T-helper 17 cell (primary cell): ENCODE measurements at places on chromosomes 2 and 18. TPM values are rescaled to one million over a fixed set of nuclear protein-coding genes. Genes with fewer than 3 reads are reported as not detected.
A peak's percentile ranks its signal among the peaks of the same experiment; 100 is the strongest.

GRCh38 chr2:138171244-138171643 is 207.0 kb downstream of the HNMT start:
- DNase-seq, result no peak
- H3K27me3 ChIP-seq, result no peaks in the 10 kb centered on the region
- H3K4me3 ChIP-seq, result no peak overlapping the region
- H3K27ac ChIP-seq, result no peak overlapping the region

DNA sequence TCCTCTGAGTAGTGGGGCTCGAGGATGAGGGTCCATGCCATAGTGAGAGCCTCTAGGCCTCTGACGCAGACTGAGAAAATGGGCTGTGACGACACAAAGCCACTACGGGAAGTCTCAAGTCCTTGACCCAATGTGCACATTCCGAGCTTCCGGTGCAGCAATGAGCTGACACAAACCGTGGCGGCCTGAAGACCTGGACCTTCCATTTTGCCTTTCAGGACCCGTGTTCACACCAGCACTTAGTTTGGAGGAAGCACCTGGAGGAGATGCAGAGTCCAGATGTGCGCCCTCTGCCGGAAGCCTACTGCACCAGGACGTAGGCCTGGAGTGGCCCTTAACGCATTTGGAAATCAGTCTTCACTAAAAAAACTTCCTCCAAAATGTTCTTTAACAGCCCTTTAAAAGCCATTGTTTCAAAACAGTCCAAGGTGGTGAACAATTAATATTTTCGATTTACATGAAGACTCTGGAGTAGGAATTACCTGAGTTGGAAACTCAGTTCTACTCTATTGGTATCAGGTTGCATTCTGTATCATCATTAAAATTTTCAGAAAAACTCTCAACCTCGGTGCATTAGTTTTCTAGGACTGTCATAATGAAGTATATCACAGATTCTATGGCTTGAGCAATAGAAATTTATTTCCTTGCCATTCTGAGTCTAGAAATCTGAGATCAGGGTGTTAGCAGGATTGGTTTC is 33.9 kb downstream of the BMP10 start:
- H3K4me1 ChIP-seq, result peaks cover 14% of the 10 kb centered on the region
- H3K27ac ChIP-seq, result peak overlapping the region; percentile 2
- H3K4me3 ChIP-seq, result no peak overlapping the region
- H3K27me3 ChIP-seq, result no peaks in the 10 kb centered on the region
- DNase-seq, result peak; percentile 49

GRCh38 chr2:177964892-177965291 is 107.7 kb downstream of the PDE11A start:
- DNase-seq, result no peak
- no peak overlapping the region for H3K4me3 ChIP-seq
- no peak overlapping the region for H3K27ac ChIP-seq
- no peaks in the 10 kb centered on the region for H3K4me1 ChIP-seq
- H3K36me3 ChIP-seq, result no peaks in the 10 kb centered on the region
- peaks cover 12% of the 10 kb centered on the region for H3K27me3 ChIP-seq

The DNAH6 gene
- total RNA-seq, result 0.52 TPM

GRCh38 chr2:218438596-218438995 is 19.7 kb downstream of the VIL1 start:
- peaks cover 11% of the 10 kb centered on the region for H3K4me1 ChIP-seq
- peaks cover 2% of the 10 kb centered on the region for H3K36me3 ChIP-seq
- no peak for DNase-seq
- no peak overlapping the region for H3K4me3 ChIP-seq
- no peak overlapping the region for H3K27ac ChIP-seq

The COL3A1 gene
- 0.12 TPM for total RNA-seq

The TDRD15 gene
- 0.13 TPM for total RNA-seq

The BBS5 gene
- 2.0 TPM for total RNA-seq

- no peak for DNase-seq
- H3K27ac ChIP-seq, result no peak overlapping the region
- H3K4me3 ChIP-seq, result no peak overlapping the region
Observed at GRCh38 chr2:70515938-70516337, 37.7 kb downstream of the TGFA start.

The KLHL29 gene
- total RNA-seq, result 1.1 TPM

The PROKR1 gene
- total RNA-seq, result not detected

GRCh38 chr2:238130111-238130695 is 8.3 kb upstream of the KLHL30 start:
- no peak overlapping the region for H3K27ac ChIP-seq
- H3K4me3 ChIP-seq, result no peak overlapping the region
- H3K36me3 ChIP-seq, result no peaks in the 10 kb centered on the region
- H3K27me3 ChIP-seq, result no peaks in the 10 kb centered on the region
- H3K4me1 ChIP-seq, result peaks cover 5% of the 10 kb centered on the region

The RHOB gene
- total RNA-seq, result 59.8 TPM

GRCh38 chr18:55376387-55376786 is 211.6 kb downstream of the TCF4 start:
- H3K36me3 ChIP-seq, result no peaks in the 10 kb centered on the region
- H3K27ac ChIP-seq, result no peak overlapping the region
- H3K4me1 ChIP-seq, result no peaks in the 10 kb centered on the region
- no peaks in the 10 kb centered on the region for H3K27me3 ChIP-seq
- DNase-seq, result no peak

- DNase-seq, result no peak
- no peak overlapping the region for H3K27ac ChIP-seq
- no peak overlapping the region for H3K4me3 ChIP-seq
Observed at GRCh38 chr2:120580709-120581108, 155.0 kb upstream of the GLI2 start.

GRCh38 chr2:11123856-11124759 is 31.2 kb upstream of the SLC66A3 start:
- no peaks in the 10 kb centered on the region for H3K27me3 ChIP-seq
- no peaks in the 10 kb centered on the region for H3K36me3 ChIP-seq
- no peak overlapping the region for H3K4me3 ChIP-seq
- peak; percentile 50 for DNase-seq

The MREG gene
- 6.6 TPM for total RNA-seq

DNA sequence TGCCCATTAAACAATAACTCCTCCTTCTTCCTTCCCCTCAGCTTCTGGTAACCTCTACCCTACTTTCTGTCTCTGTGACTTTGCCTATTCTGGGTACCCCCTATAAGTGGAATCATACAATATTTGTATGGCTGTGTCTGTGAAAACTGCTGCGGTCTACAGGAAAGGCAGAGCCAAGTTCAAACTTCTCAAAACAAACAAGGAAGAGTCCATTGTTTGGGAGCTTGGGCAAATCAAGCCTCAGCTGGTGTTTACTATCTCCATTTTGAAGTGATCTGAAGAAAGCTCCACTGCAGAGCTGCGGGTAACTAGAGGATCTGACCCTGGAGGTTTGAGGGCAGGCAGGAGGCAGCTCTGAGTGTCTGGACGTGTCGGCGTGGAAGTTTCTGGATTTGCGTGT is 48.6 kb upstream of the DAPL1 start:
- no peak overlapping the region for H3K4me3 ChIP-seq
- no peak overlapping the region for H3K27ac ChIP-seq
- no peaks in the 10 kb centered on the region for H3K36me3 ChIP-seq
- peaks cover 74% of the 10 kb centered on the region for H3K27me3 ChIP-seq
- H3K4me1 ChIP-seq, result peaks cover 9% of the 10 kb centered on the region

The ARHGEF33 gene
- total RNA-seq, result not detected

DNA sequence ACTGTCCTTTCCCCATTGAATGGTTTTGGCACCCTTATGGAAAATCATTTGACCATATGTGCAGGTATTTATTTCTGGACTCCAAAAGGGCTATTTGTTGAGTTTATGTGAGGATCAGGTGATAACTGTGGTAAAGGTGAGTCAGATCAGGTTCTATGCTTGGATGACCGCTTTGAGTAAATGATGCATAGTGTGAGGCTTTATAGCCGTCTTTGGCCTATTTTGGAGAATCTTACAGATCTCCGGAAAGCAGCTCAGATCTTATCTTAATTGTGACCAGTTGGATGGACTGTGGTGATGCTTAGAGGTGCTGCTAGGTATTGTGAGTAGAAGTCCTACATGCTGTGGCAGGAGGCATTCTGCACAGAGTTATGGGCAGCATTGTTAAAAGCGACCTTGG is 126.2 kb downstream of the METTL8 start:
- no peaks in the 10 kb centered on the region for H3K4me1 ChIP-seq
- H3K36me3 ChIP-seq, result no peaks in the 10 kb centered on the region
- H3K27ac ChIP-seq, result no peak overlapping the region
- DNase-seq, result no peak
- H3K4me3 ChIP-seq, result no peak overlapping the region

DNA sequence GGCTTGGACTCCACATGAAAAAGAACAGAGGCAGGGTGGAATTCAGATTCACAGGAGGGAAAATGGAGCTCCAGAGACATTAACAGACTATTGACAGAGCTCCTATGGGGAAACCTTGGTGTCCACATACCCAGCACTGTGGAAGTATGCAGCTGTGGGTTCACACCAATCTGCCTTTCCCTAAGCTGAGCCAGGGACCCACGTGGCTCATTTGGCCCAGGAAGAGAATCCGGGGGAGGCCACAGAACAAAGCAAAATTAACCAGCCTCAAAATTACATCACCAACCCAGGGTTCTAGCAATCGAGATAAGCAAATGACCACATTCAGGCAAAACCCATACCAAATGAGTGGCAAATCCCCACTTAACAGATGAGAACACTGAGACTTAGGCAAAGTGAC is 105.8 kb upstream of the TWIST2 start:
- no peak overlapping the region for H3K27ac ChIP-seq
- H3K27me3 ChIP-seq, result peaks cover 67% of the 10 kb centered on the region
- no peak overlapping the region for H3K4me3 ChIP-seq
- peaks cover 2% of the 10 kb centered on the region for H3K36me3 ChIP-seq
- peaks cover 2% of the 10 kb centered on the region for H3K4me1 ChIP-seq
- DNase-seq, result no peak

- H3K4me1 ChIP-seq, result no peaks in the 10 kb centered on the region
- no peaks in the 10 kb centered on the region for H3K36me3 ChIP-seq
- H3K4me3 ChIP-seq, result no peak overlapping the region
- H3K27me3 ChIP-seq, result no peaks in the 10 kb centered on the region
Observed at GRCh38 chr2:75241696-75242095, 42.4 kb upstream of the TACR1 start.

DNA sequence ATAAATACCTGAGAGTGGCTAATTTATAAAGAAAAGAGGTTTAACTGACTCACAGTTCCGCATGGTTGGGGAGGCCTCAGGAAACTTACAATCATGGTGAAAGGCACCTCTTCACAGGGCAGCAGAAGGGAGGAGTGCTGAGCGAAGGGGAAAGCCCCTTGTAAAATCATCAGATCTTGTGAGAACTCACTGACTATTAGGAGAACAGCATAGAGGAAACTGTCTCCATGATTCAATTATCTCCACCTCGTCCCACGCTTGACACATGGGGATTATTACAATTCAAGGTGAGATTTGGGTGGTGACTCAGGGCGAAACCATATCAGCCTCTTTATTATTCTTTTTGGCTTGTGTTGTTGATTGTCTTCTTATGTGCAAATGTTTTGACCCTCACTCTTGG is 76.2 kb downstream of the WDR7 start:
- H3K36me3 ChIP-seq, result peaks cover 19% of the 10 kb centered on the region
- H3K27ac ChIP-seq, result no peak overlapping the region
- H3K4me3 ChIP-seq, result no peak overlapping the region
- no peaks in the 10 kb centered on the region for H3K27me3 ChIP-seq

DNA sequence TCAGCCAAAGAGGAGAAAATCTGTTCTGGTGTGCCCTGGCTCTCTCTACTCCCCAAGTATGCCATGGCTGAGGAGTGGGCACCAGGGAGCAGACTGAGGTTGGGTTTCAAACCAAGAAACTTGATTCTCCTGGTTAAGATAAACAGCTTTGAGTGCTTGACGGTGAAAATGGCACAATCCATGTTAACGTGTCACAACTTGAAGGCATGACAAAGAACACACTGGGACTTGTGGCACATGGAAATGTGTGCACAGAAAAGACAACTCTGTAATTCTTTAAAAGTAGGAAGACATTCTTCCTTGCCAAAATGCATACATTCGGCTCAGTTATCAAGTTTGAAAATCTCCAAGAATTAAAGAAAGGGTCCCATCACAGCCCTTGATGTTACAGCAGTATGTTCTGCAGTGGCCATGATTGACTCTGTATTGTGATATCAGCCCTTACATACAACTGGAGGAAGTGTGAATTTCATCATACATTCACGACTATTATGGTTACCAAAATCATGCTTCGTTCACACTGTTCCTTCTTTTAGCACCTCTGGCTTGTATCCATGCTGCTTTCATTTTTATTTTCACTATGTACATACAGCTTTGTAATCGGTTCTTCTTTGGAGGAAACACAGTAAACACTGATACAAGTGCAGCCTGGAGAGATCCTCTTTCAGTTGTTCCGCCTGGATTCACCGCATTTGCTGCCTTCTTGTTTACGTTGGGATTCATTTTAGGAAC is 15.6 kb upstream of the ACTG2 start:
- H3K4me1 ChIP-seq, result no peaks in the 10 kb centered on the region
- H3K27me3 ChIP-seq, result no peaks in the 10 kb centered on the region
- no peak overlapping the region for H3K27ac ChIP-seq

DNA sequence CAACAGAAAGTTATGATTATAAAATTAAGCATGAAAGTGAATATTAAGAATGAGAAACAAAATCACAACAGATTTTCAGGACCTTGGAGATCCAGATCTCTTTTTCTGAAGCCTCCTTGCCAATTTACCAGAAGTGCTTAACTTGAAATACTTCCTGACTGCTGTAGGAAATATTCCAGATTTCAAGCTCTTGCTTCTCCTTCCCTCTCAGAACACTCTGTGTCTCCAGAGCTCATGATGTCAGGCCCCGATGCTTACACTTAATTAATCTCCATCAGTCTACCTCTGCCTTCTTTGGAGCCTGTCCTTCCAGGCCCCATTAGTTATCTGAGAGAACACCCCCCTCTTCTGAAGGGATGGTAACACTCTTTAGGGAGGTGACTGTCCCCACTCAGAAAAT is 20.7 kb upstream of the NT5C1B start:
- H3K4me1 ChIP-seq, result peaks cover 5% of the 10 kb centered on the region
- DNase-seq, result no peak
- no peaks in the 10 kb centered on the region for H3K27me3 ChIP-seq
- no peak overlapping the region for H3K27ac ChIP-seq
- no peak overlapping the region for H3K4me3 ChIP-seq

GRCh38 chr2:98459496-98460175 is 15.0 kb downstream of the INPP4A start:
- peak overlapping the region; percentile 67 for H3K4me3 ChIP-seq
- DNase-seq, result no peak
- H3K4me1 ChIP-seq, result peaks cover 77% of the 10 kb centered on the region

DNA sequence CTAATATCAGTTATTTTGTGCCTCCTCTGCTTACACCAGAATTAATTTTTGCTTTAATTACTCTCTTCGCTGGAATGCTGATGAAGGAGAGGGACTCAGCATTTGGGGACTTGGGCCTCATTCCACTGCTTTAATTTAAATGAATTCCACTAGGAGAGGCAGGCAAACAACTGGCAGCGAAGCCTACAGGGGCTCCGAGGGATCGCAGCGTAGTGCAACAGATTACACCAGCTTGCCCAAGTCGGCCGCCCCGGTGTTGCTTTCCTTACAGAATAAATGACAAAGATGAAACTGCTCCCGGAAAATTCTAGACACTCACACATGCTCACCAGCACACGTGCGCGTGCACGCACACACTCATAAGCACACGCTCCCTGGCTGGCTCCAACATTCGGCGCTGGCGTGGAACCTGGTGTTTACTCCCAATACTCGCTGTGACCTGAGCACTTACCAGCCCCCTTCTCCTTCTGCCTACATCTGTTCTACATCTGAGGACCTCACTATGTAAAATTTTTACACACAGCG is 175.4 kb downstream of the ZNF521 start:
- H3K36me3 ChIP-seq, result peaks cover 2% of the 10 kb centered on the region
- no peak for DNase-seq
- peaks cover 22% of the 10 kb centered on the region for H3K27me3 ChIP-seq
- no peak overlapping the region for H3K4me3 ChIP-seq
- H3K27ac ChIP-seq, result no peak overlapping the region

- H3K27me3 ChIP-seq, result peaks cover 55% of the 10 kb centered on the region
- H3K27ac ChIP-seq, result no peak overlapping the region
- peaks cover under 1% of the 10 kb centered on the region for H3K4me1 ChIP-seq
- H3K36me3 ChIP-seq, result peaks cover 3% of the 10 kb centered on the region
- no peak for DNase-seq
Observed at GRCh38 chr18:63523660-63524059, 18.5 kb upstream of the SERPINB12 start.
